ENCODE measurements at places on chromosomes 6 and 20.
A peak's percentile ranks its signal among the peaks of the same experiment; 100 is the strongest.

DNA sequence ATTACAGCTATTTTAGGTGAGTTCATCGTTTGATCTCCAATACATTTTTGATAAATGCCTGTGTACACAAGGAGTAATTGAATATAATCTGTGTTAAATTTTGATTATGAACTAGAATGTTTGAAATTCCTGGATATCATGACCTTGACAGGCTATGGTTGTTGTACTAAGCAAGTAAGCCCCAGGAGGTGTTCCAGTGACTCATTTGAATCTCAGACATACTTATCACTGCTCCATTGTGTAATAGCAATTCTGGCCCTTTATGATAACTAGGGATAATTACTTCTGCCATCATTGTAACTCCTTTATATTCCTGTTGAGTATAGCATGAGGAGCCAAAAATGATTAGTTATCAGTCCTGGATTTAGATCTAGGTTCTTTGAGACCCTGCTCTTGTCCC is 1424.6 kb upstream of the ADGRB3 start:
- DNase-seq = no peak

GRCh38 chr6:25754535-25754934 is at the start of gene SLC17A4:
Gene SLC17A4 (plus strand): TSS chr6:25754742. CDS start chr6:25761963, 7,221 bp downstream.
- no peak for DNase-seq

DNA sequence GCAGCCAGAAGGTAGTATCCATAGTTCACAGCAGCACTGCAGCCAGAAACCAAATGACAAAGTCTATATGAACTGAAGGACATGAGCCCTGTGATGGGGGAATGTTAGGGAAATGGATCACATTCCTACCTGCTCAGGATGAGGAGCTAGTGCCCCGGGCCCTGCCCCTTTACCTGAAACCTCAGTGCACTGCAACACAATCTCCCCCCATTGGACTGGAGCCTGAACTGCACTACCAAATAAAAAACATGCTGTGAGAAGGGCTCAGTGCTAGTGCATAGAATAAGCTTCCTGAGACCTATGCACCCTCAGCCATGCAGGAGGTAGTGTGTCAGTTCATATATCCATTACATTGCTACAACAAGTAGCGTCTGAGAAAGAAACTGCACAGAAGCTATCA is 477.8 kb downstream of the HACE1 start:
- DNase-seq = no peak

- DNase-seq = peak; percentile 46
Observed at GRCh38 chr6:99602520-99603420, 3.9 kb upstream of the PRDM13 start.

DNA sequence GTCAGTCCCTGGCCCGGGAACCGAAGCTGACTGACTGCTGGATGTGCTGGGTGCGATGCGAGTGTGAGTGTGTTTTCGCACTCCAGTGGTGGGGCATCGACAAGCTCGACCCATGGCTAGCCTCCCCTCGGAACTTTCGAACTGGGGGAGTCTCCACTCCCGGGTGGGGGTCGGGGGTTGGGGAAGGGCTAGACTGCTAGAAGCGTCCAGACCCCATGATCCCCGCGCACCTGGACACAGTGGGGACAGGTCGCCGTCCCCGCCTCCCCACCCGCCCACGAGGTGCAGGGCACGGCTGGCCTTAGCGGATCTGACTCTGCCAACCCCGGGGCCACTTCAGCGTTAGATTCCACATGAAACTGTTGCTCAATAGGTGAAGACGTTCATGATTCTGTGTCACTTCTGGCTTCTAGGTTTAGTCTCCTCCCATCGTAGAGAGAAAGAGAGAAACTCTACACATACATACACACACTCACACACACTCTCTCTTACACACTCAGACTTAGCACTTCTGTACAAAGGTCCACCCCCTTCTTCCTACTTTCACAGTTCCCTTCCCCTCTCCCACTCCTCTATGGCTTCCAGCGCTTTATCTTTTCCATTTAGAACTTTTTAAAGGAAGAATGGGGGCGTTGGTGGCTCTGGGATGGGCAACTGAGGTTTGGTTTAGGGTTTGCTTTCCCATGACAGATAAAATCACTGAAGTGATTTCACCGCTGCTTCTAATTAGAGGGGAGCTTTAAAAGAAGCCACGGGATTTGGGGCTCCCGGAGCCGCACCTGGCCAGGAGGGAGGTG is 5.1 kb upstream of the TFAP2A start:
- DNase-seq = no peak

DNA sequence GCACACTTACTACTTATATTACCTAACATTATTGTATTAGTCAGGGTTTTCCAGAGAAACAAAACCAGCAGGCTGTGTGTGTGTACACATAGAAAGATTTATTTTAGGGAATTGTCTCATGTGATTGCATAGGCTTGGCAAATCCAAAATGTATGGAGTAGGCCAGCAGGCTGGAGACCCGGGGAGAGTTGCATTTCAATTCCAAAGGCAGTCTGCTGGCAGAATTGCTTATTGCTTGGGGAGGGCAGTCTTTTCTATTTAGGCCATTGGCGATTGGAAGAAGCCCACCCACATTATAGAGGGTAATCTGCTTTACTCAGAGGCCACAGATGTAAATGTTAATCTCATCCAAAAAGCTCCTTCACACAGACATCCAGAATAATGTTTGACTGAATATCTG is 157.0 kb downstream of the ADGRG6 start:
- DNase-seq = no peak

GRCh38 chr6:129774697-129775447 is 64.9 kb upstream of the ARHGAP18 start:
- peak; percentile 29 for DNase-seq

DNA sequence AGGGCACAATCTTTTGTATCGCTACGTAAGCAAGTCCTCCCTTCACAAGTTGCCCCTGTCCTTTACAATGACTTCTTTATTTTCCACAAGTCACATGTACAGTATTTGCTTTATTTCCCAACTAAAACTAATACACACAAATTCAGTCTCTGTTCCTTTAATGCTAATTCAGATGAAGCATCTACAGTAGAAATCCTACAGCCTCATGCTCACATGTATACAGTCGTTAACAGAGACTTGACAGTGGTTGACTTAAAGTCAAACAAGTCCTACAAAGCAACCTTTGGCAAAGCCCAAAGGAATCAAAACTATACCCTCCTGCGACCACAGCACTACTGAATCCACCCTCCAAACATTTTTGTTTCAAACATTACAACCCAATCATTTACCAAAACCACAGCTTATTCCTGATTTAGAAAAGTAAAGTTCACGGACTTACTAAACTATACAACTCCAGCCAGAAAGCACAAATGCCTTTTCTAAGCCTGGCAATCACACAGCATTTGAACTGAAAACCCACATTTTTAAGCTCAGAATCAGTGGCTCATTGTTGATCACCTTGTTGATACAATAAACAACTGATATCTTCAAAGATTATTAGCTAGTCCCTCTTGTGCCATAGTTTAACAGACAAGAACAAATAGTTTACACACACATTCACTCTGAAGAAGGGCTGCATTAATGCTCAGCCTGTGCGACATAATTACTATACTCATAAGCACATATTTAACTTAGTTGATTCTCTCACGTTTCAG is 70.9 kb upstream of the NHSL1 start:
- DNase-seq = no peak

DNA sequence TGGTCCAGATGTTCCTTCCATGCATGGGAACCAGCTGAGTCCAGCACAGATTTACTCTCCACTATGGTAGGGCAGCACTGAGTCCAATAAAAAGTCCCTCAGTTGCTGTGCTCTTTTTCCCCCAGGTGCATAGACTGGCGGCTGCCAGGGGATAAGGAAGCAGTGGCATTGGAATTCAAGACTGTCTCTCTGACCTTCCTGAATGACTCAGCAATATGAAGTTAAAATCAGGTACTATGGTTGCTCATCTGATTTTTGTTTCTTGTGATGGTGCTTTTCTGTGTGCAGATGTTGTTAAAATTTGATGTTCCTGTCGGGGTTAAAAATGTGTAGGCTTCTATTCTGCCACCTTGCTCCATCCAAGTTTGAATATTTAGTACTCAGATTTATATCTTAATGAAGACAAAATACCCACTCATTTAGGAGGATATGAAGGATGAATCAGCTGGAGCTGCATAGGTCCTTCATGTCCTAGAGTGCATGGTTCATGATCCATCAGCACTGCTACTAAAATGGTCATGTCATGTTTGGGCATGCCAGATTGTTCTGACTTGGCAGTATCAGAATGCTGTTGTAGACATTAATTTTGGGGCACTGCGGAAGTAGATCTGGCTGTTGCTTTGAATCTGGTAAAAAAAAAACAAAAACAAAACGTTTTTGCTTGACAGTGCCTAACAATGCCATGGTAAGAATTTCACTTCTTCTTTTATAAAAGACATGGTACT is 321.2 kb upstream of the MAP3K7 start:
- DNase-seq = no peak

GRCh38 chr20:3328501-3328900 is 79.0 kb downstream of the DNAAF9 start:
- DNase-seq = peak; percentile 57

DNA sequence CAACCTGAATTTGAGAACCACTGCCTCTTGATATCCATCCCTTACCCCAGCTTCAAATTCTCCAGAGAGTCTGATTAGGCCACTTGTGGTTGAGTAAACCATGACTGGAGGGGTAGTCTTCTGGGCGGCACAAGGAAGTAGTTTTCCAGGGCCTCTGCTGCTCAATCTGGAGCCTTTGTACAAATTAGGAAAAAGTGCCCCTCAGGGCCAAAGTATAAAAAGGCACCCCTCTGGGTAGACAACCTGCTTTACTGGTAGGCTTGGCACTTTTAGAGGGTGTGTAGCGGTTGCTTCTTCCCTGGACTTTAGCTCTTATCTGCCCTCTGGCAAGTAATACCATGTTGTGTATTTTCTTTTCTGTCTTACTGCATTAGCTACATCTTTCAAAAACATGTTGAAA is 32.9 kb upstream of the RPL7L1 start:
- DNase-seq = no peak

DNA sequence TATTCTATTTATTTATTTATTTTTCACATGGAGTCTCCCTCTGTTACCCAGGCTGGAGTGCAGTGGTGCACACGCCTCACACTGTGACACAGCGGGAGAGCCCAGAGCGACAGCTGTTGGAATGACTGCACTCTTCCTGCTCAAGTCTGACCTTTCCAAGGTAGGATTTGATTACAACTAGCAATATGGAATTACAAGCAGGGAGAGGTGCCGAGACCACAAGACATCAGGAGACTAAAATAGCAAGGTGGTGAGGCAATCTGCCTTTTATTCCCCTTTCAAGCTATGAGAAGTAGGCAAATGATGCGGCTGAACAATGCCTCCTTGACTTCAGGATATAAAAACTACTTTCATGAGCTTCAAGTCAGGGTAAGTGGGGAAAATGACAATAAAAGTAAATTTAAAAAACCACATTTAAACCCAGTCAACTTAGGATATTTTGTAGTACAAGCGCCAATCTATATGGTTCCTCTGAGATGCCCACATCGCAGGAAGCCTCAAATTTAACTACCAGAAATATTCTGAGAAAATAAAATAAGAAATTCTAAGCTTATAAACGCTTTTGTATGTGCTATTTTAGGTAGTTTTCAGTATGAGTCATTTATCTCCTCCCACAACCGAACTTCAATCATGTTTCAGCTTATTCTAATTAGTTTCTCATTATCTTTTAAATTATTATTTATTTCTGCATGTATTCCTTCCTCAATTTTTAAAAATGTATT is 146.9 kb upstream of the SGK1 start:
- no peak for DNase-seq

- DNase-seq = peak; percentile 61
Observed at GRCh38 chr6:25889877-25890853, 16.1 kb upstream of the SLC17A3 start.

GRCh38 chr20:34951652-34952051 is 4.0 kb downstream of the GSS start:
- DNase-seq = no peak

GRCh38 chr6:161917645-161918044 is 643.8 kb upstream of the AGPAT4 start:
- DNase-seq = peak; percentile 85

- DNase-seq = peak; percentile 4
Observed at GRCh38 chr6:34015586-34015985, 130.3 kb downstream of the GRM4 start.

DNA sequence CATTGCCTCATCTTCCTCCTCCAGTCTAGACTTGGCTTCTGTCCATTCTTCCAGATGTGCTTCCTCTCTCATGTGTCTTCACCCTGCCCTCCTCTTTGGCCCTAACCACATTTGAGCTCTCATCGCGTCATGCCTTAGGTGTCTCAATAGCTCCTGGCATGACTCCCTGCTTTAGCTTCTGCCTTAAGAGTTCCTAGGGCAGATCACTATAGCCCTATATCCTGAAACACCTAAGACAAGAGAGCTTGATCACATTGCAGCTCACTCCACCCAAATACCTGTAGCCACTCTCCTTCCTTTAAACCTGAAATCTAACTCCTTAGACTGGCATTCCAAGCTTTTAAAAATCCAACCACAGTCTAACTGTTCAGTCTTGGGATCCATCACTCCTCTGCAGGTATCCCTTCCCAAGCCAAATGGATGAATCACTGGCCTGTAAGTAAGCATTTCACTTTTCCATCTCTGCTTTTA is 69.0 kb upstream of the STXBP5 start:
- DNase-seq = peak; percentile 58

- no peak for DNase-seq
Observed at GRCh38 chr6:93213028-93213427, 206.3 kb downstream of the EPHA7 start.

DNA sequence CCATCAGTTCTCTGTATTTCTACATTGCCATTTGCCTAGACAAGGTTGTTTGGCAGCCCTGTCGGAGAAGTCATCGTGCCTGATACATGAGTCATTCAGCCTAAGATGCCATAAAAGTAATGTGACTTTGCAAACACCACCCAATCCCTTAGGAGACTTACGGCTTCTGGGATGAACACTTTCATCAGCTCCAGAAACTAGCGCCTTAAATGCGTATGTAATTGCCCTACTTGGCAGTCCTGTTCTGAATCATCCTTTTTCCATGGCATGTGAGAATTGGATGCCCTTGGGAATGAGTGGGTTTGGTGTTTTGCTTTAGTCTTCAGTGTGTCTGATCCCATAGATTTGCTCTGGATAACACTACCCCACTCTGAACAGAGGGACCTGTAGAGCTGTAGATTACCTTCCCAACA is 158.5 kb downstream of the SASH1 start:
- DNase-seq = no peak

- peak; percentile 67 for DNase-seq
Observed at GRCh38 chr20:33209789-33210188, 7.4 kb upstream of the BPIFA3 start.

GRCh38 chr6:134347885-134348805 is 30.2 kb upstream of the SGK1 start:
- no peak for DNase-seq

DNA sequence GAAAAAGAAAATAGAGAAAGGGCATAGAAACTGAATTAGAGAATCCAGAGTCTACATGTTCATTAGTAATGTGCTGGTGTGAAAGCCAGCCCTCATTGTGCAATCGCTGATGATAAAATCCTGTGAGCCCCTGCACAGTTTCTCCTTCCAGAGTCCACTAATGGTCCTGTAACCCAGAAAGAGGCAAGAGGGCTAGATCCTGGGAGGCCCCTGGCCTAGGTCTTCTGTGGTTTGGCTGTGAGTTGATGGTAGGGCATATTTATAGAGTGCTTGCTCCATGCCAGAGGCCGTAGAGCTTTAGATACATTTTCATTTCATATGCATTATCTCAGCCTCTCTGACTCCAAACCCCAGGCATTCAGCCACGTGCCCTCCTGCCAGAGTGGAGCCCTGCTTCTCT is 94.9 kb upstream of the MTHFD1L start:
- DNase-seq = no peak

Data from common myeloid progenitor, CD34-positive (primary cell).